ENCODE measurements at places on chromosomes 5 and 9.
A peak's percentile ranks its signal among the peaks of the same experiment; 100 is the strongest.

DNA sequence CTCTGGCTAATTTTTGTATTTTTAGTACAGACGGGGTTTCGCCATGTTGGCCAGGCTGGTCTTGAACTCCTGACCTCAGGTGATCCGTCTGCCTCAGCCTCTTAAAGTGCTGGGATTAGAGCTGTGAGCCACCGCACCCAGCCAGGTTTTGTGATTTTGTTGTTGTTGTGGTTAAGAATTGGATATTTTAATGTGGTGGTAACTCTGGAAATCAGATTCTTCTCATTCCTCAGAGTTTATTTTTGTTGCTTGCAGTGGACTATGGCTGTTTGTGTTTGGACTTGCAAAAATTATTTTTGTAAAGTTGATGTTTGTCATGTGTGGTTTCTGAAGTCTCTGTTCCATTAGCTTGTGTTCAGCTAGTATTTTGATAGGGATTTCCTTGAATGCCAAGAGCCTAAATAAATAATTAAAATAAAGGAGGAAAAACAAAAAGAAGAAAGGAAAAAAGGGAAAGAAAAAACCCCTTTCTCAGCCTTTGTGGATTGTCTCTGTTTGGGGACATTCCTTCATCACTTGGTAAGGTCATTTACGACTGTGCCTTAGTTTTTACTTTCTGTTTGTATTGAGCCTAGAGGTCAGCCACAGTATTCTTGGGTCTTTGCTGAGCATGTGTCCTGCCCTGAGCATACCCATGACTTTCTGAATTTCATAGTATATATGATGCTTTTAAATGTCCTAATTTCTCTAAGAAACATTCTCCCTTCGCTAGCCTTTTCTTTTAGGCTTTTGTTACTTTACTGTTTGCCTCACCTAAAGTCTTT lies 37.3 kb downstream of the PBX3 start:
- peak; percentile 9 for DNase-seq

DNA sequence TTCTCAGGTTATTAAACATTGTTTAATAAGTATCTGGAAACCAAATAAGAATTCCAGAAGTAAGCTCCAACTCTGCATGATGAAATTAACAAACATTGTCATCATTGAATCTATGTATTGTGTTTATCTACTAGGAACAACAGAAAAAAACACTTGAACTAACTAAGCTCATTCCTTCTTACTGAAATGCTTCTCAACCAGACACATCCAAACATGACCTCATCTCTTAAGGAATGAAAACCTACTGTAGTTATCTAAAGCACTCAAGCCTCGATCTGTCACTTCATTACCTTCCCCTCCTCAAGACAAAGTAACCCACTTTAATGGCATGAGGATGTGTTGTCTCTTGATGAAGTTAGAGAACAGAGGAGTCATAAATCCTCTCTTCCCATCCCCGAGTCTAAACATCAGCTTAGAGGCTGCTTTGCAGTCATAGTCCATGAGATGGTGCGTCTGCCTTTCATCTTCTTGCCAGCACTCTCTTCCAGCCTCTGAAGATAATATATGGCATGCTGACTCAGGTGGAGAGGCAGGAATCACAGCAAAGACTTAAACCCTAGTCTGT lies 86.5 kb downstream of the CEMIP2 start:
- DNase-seq = peak; percentile 70

DNA sequence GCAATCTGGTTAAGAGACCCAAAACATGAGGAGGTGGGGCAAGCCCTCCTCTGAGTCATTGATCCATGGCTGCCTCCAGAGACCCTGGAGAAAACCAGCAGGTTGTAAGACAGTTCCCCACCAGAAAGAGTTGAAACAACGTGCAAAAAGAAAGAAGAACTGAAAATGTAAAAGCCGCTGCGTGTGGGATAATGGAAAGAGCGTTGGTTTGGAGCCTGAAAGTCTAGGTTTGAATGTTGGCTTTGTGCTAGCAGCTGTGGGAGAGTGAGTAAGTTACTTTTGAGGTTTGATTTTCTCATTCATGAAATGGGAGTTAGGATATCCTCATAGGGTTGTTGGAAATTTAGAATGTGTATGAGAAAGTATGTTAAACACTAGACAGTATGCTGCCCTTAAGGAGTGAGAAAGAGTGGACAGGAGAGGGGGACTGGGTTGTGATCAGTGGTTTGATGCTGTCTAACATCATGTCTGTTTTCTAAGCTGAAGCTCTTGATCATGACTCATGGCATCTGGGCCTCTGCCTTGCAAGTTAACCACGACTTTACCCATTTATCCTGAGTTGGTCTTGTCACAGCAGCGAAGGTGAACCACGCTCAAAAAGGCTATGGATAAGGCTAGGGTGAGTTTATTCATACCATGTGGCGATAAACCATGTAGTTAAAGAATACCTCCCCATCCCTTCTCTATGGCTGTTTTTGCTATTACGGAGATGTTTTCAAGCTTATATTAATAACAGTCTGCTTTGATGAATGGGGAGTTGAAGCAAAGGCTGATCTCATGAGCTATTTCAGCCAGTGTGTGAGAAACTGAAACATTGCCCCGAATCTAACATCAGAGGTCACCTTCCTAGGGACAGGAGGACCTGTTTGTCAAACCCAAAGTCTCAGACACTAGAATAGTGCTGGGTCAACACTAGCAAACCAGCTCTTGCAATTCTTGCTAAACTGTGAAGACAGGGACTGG lies 41.3 kb downstream of the ZNF366 start:
- peak; percentile 75 for DNase-seq

DNA sequence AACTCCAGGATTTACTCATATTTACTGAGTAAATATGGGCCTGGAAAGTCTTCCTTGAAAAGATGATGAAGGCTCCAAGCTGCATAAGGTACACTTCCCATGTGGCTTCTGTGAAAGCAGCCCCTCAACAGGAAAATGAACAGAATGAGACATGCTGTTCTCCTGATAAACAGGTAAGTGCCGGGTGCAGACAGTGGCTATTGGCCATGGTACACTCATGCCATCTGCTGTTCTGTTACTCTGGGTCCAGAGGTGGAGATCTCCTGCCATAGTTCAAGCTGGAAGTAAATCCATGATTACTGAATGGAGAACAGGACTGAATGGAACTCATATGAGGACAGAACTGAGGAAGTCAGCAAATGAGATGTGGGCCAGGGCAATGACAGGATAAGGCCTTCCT lies 103.6 kb downstream of the SLIT3 start:
- no peak for DNase-seq

GRCh38 chr5:38157024-38157423 lies 101.3 kb upstream of the EGFLAM start:
- no peak for DNase-seq

GRCh38 chr9:135766251-135766650 lies 64.3 kb downstream of the KCNT1 start:
- no peak for DNase-seq

DNA sequence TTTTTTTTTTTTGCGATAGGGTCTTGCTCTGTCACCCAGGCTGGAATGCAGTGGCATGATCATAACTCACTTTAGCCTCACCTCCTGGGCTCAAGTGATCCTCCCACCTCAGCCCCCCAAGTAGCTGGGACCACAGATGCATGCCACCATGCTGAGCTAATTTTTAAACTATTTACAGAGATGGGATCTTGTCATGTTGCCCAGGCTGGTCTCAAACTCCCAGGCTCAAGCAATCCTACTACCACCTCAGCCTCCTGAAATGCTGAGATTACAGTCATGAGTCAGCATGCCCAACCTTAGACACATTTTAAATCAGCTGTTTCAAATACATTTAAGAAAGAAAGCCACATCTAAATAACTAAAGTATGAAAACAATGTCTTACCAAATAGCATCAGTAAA lies 439.0 kb downstream of the EBF1 start:
- DNase-seq = peak; percentile 60

- DNase-seq = peak; percentile 26
These were observed at the start of gene GTF3C4 for GRCh38 chr9:132670457-132671391. Gene GTF3C4 (plus strand): TSS chr9:132670464. CDS start chr9:132670599, 135 bp downstream.

- peak; percentile 86 for DNase-seq
These were observed 42.0 kb downstream of the ACO1 start for GRCh38 chr9:32426278-32426939.

GRCh38 chr9:121556082-121556481 lies 56.4 kb upstream of the GGTA1 start:
- DNase-seq = no peak

Measured in fibroblast of mammary gland (primary cell).